ENCODE measurements at places on chromosomes 6 and 20.

DNA sequence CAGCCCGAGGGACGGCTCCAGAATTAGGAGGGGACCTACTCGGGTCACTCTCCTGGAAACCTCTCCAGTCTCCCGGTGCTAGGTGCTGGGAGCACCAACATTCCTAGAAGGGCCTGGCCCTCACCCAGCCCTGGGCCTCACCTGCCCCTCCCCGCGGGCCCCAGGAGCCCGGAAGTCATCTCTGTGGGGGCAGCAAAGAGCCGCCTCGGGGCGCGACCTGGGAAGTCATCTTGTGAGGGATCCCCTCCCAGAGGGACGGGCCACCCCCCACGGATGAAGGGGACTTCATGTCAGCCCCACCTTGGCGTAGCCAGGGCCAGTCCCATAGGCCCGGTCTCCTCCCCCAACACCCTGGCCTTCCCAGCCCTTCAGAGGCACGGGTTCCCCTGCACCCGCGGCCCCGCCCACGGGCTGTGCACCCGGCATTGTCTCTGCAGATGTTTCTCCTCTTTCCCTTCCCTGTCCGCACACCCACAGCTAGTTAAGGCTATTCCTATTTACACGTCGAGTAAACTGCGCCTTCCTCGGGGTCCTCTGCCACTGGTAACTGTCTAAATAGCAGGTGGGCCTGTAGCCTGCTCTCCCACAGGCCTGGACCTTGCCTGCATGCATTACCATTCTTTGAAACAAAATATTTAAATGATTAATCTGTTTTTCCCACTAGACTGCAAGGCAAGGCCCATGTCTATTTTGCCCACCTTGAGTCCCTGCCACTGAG is 896 bp upstream of the RNASET2 start:
- peak; percentile 44 for DNase-seq

GRCh38 chr6:156658186-156658965 is 118.8 kb upstream of the ARID1B start:
- no peak for DNase-seq

- DNase-seq = no peak
Measured at GRCh38 chr6:103183831-103184411, 1675.8 kb downstream of the HACE1 start.

- DNase-seq = no peak
Measured at GRCh38 chr6:131838051-131838450, 30.2 kb downstream of the ENPP1 start.

- no peak for DNase-seq
Measured at GRCh38 chr20:32444474-32445220, 86.5 kb downstream of the ASXL1 start.

DNA sequence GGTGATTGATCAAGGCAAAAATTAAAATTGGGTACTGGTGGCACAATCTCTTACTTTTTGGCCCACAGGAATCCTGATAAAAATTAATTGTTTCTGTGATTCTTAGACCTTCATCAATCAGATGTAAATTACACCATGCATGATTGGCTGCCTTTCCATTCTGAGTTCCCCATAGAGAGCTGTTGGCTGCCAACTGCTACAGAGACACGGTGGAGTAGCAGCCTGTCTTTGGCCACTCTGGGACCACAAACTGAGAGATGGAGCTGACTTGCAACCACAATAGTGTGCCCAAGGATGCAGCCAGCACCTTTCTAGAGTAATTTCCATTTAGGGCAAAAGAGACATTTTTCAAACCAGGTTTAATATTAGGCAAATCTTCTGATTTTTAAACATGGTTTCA is 274.3 kb upstream of the MMS22L start:
- no peak for DNase-seq

GRCh38 chr6:14876778-14877613 is 368.9 kb upstream of the JARID2 start:
- no peak for DNase-seq

GRCh38 chr6:141988954-141989705 is 143.6 kb upstream of the GJE1 start:
- DNase-seq = peak; percentile 0

GRCh38 chr6:3195695-3196497 is 31.6 kb downstream of the TUBB2B start:
- no peak for DNase-seq

- no peak for DNase-seq
Measured at GRCh38 chr6:19356692-19357091, 480.5 kb upstream of the ID4 start.

GRCh38 chr6:54695815-54696214 is 150.8 kb upstream of the FAM83B start:
- no peak for DNase-seq

DNA sequence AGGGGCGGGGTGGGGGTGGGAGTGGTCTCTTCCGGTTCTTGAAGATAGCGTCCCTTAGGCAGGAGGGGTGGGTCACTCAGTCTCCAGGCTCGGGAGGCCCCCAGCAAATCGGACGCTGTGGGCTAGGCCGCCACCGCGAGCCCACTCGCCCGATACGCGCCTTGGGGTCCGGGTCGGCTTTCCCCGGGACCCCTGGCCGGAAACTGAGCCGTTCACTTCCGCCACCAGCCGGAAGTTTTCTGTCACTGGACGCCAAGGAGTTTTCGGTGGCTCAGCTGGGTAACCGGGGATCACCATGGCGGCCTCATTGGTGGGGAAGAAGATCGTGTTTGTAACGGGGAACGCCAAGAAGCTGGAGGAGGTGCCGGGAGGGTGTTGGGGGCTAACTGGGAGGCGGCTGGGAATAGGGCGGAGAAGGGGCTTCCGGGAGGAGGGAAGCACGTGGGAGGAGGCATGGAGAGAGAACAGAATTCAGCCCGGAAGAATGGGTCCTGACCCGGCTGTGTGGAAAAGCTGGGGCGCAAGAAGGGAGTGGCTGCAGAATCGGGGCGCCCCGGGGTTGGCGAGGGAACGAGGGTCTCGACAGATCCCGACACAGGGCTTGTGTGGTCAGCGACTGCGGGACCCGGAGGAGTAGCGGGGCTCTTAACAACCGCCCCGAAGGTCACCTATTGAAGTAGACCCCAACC is at the start of gene ITPA:
ITPA (plus strand) TSS at position 242 of the 689 bp plus-strand sequence; CDS start at position 296, 54 bp downstream.
- DNase-seq = peak; percentile 65

- DNase-seq = no peak
Measured at GRCh38 chr6:121435444-121436069, at the start of gene GJA1. TSS of gene GJA1 (plus strand) at chr6:121435646. CDS start at chr6:121446848, 11,202 bp downstream.

DNA sequence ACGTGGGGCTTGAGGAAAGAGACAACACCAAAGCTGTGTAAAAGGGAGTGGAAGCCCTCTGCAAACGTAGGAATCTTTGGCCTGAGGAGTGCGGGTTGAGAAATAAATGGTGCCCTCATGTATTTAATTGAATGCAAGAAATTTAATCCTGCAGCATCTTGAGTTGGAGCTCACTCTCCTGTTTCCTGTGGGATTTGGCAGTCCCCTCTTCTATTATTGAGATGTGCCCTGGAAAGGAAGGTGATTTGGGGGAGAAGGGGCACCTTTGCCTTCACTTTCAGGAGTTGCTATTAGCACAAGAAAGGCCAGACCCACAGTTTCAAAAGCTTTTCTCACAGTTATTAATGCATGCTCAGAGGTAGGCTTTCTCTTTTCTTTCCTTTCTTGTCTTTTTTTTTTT is 201.4 kb upstream of the HDDC2 start:
- DNase-seq = no peak

- no peak for DNase-seq
Measured at GRCh38 chr20:50491168-50491567, 19.0 kb upstream of the PTPN1 start.
